ENCODE measurements at places on chromosomes 16 and 17.

- DNase-seq: no peak
Measured at GRCh38 chr17:76989519-76989918, 121.3 kb downstream of the MGAT5B start.

GRCh38 chr16:4060823-4061222, 55.4 kb downstream of the ADCY9 start:
- DNase-seq: no peak

GRCh38 chr17:12164085-12164484, 143.4 kb downstream of the MAP2K4 start:
- DNase-seq: no peak

GRCh38 chr17:46061435-46061834, 62.4 kb downstream of the STH start:
- no peak for DNase-seq

- DNase-seq: no peak
Measured at GRCh38 chr17:18958611-18959010, 6.6 kb downstream of the SLC5A10 start.

- no peak for DNase-seq
Measured at GRCh38 chr16:13708347-13709120, 211.4 kb upstream of the ERCC4 start.

DNA sequence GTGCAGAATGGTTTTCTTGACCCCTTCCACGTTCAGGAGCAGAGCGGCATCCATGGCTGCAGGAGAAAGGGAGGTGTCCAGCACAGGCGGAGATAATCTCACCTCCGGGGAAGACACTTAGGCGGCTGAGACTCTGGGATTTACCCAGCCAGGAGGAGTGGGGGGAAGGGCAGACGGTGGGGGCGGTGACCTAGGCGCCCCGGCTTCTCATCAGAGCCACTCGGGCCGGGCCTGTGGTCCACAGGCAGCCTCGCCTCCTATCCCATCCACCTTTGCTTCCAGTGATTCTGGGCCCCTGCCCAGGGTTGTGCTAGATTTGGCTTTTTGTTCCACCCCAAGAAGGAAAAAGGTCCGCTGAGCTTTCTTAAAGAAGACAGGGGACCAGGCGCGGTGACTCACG, at the start of gene AIPL1:
TSS of gene AIPL1 (minus strand) at position 71 of the 400 bp plus-strand sequence. CDS start at position 54, 17 bp downstream.
- no peak for DNase-seq
